ENCODE measurements at places on chromosomes 2 and 18.

GRCh38 chr18:66754335-66754734, 150.4 kb upstream of the CDH19 start:
- no peak for DNase-seq

- no peak for DNase-seq
Measured at GRCh38 chr2:105842555-105842954, 97.8 kb downstream of the NCK2 start.

DNA sequence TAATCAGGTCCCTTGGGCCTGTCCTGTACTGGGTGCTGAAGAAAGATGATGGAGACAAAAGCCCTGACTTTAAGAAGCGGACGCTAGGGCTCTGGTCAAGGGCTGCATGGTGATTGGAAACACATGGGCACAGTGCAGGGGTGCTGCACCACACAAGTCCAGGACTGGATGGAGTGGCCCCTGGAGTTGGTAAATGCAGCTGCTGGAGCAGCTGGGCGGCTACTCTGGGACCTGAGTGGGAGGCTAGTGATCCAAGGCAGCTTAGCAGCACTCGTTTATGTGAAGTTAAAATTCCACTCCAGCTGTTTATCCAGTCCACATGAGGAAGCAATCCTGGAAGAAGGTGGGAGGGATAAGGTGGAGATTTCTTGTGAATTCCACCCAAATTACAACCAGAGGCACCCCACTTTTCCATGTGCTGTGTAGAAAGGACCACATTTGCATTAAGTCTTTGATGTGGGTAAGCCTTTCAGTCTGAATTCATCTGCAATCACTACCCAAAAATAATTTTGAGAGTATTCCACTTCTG, 24.9 kb downstream of the MERTK start:
- DNase-seq: no peak

DNA sequence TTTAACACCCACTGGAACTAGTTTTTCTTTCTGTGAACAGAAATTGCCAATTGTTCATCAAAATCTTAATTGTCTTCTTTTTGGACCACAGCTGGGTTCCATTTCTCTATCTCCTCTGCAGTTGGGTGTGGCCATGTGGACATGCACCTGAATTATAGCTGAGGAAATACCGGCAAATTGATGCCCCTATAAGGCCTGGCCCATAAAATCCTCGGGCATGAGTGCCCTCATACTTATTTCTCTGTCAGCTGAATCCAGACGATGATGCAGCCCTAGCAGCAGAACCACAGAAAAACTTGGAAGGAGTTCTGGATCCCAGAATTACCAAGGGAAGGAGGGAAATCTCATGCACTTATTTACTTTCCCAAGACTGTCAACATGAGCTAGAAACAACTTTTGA, 249.0 kb downstream of the CYRIA start:
- DNase-seq: no peak

DNA sequence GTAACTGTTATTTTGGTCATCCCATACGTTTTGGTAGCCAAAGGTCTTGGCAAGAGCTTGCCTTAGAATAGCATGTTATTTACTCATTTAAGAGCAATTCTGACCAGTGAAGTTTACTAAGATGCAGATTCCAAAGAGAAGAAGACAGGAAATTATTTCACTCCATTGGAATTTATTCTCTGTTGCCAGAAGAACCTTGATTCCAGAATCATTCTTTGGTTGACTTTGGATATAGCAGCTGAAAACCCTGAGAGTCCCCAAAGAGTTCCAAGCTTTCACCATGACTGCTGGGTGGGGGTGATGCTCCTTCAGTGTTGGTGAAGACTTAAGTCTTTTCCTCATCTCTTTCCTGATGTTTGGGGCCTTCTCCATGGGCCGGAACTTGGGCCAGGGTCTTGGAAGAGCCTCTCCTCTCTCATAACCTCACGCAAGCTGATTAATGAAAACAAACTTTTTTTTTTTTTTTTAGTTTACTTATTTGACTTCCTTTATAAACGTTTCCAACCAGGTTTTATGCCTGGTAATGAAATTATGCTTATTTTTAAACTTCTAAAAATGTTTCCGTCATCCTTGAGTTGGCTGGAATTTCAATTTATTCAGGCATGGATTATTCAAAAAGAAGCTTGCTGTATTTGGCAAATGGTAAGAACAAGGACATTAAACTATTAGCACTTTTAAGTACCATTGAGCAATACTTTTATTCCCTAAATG, 192.0 kb downstream of the MTX2 start:
- no peak for DNase-seq

DNA sequence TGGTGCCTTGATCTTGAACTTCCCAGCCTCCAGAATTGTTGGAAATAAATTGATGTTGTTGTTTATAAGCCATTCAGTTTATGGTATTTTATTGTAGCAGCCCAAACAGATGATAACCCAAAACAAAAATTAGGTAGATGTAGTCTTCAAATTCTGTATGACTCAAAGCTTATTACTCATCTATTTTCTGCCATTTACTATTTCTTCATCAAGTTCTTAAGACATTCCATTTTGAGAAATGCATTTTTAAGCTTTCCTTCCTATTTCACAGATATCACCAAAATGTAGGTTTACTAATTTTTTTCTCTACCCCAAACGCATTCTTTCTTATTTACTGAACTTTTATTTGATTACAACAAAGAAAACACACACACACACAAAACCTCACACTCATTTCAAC, 148.2 kb downstream of the RND3 start:
- no peak for DNase-seq

- DNase-seq: no peak
Measured at GRCh38 chr2:75493230-75493629, 67.5 kb downstream of the EVA1A start.

- DNase-seq: no peak
Measured at GRCh38 chr18:59228351-59228750, 8.4 kb downstream of the GRP start.

DNA sequence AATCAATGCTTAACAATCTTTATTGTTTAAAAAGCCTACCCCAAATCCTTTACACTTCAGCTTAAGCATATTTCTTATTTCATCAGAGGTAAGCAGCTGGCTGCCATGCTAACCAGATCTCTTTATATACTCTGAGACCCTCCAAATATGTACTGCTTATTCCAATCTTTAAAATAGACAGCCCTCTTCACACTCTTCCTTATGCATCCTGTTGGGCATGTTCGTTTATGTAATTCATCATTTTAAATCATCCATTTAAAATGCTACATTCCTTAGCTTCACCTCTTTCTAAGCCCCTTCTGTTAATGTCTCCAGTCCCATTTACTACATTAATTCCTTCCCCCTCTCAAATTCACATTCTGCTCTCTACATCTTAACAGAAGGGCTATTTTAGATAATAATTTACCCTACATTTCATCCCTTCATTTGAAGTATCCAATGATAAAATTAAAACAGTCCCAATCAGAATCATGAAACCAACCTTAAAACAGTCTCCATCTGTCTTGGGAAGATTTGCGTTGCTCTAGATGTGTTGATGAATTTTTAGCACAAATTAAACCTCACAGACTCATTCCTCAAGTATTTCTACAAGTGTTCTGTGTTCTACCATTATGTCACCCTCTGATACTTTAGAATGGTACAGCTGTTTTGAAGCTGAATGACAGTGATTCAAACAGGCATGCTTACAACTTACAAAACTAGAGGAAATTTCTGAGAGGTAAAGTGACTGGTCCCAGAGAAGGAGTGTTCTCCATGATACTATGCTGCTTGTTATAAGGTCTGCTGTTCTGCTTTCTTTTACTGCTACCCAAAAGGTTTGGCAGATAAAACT, 59.1 kb downstream of the ZNF385B start:
- no peak for DNase-seq

DNA sequence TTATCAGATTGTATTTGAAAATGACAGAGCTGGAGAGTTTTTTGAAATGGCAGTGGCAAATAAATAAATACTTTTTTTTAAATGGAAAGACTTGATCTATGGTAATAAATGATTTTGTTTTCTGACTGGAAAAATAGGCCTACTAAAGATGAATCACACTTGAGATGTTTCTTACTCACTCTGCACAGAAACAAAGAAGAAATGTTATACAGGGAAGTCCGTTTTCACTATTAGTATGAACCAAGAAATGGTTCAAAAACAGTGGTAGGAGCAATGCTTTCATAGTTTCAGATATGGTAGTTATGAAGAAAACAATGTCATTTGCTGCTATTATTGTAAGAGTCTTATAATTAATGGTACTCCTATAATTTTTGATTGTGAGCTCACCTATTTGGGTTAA, 30.9 kb downstream of the CD28 start:
- DNase-seq: no peak

GRCh38 chr18:47461406-47461948, 210.0 kb upstream of the SKOR2 start:
- no peak for DNase-seq

- peak; percentile 55 for DNase-seq
Measured at GRCh38 chr2:37402636-37403035, 58.2 kb downstream of the QPCT start.

DNA sequence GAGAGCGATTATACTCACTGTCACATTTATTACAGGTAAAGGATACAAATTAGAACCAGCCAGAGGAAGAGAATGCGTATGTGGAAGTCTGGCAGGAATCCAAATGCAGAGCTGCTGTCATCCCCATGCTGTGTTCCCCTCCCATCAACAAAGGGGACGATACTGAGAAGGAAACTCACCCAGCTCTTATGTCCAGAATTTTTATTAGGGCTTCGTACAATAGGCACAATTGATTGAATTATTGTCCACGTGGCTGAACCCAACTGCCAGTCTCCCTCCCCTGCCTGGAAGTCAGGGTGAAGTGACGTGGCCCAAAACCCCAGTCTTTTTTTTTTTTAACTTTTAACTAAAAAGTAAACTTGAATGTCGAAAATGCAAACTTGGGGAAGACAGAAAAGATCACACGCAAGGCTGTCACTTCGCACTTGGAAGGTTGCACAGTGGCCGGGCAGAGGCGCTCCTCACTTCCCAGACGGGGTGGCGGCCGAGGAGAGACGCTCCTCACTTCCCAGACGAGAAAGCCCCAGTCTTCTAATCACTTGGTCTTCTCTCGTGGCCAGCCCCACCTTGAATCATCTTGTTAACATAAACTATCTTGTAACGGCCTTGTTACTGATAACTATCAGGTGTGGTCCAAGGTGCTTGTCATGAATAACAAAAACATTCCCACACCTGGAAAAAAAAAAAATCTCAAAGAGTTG, 40.0 kb upstream of the ITSN2 start:
- DNase-seq: no peak

GRCh38 chr2:61135510-61135909, 26.5 kb upstream of the C2orf74 start:
- peak; percentile 60 for DNase-seq

GRCh38 chr2:31329081-31329625, 85.4 kb downstream of the XDH start:
- no peak for DNase-seq

DNA sequence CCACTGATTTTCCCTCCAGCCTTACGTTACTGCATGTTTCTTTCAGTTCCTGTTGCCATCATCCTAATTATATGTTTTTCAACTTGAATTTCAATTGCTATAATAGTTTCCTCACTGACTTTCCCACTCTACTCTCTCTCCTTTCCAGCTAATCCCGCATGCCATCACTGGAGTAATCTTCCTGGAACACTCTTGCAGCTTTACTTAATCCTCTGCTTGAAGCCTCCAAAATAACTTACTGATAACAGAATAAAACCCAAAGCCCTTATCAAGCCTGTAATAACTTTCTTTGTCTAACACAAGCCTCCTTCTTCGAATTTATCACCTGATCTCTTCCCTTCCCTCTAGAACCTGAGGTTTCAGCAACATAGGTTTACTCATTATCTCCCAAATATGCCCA, 237.3 kb downstream of the LTBP1 start:
- DNase-seq: no peak

DNA sequence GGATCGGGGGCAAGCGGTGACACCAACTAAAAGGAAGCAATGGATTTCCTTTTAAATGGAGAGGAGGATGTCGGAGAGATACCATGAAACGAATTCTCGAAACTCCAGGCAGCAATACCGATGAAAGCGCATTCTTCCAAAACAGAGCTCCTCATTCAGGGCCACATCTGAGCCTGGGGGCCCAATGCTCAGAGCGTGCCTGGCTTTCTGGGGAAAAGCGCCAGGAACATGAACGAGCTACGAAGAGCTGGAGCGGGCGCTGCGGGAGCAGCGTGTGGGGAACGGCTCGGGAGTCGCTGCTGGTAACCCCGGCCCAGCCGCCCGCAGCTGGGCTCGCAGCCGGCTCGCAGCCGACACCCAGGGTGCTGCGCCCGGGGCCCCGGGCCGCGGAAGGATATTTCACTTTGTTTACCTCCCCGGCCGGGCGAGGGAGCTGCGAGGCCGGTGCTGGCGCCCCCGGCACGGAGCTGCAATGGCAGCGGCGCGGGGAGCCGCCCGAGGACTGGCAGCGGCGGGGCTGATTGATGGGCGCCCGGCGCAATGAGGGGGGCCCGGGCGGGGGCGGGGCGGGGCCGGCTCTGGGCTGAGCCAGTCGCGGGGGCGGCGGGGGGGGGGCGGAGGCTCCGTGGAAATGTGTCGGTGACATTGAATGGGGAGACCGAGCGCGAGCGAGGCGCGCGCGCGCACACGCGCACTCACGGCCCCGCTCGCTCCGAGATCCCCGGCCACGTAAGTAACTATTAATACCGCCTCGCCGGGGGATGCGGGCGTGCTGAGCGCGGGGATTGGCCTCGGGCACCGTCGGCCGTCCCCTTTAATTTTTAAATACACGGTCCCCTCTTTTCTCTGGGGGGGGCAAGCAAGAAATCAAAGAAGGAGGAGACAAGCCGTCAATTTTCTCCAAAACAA, at the start of gene TRIB2:
Gene TRIB2, plus strand, starts transcription at position 655 of the 909 bp plus-strand sequence. CDS start 1,372 bp downstream, outside the sequence.
- DNase-seq: peak; percentile 72

DNA sequence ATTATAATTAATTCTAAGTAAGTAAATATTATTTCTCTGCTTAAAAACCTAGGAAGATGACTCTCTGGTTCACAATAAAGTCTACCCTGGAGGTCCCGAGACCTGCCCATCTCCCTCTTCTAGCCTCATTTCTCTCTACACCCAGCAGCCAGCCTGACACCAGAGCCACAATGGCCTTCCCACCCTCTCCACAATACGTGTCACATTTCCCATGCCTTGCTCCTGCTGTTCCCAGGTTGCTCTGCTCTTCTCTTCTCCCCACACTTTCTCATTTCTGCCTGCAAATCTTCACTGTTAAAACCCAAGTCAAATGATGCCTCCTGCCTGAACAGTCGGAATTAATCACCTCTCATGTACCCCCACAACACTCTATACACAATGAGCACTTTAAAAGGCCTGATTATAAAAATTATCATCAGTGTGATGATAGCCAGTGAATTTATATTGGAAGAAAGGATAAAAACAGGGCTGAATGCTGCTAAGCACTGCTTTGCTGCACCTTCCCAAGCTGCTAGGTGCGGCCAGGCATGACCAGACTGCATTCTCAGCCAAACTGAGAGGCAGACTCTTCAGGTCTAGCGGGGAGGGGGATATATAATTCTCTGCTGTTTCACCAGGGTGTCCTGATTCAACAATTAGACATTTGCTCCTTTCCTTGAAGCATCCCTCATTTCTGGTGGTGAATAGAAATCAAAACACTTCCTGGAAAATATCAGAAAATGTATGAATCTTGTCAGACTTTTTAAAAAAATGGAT, 160.6 kb downstream of the DTNA start:
- DNase-seq: no peak

Data from inflammatory macrophage treated with lipopolysaccharide for 4 hours (primary cell).